ENCODE measurements at places on chromosomes 12 and 14.

DNA sequence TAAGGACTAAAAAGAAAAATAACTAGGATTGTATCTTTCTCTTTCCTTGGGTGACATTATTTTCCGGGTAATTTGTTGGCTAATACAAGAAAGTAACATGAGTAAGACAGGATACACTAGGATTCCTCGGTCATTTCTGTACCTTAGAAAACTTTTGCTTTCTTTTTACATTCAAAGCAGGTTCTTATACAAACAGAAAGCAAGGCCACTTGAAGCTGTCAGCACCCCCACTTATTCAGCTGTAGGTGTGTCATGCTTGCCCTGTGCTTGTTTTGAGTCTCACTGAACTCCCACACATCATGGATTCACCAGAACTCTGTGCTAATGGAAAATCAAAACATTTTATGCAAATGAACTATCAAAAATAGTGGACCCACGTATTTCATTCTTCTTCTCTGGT lies 266.8 kb upstream of the CLEC14A start:
- no peak for DNase-seq

DNA sequence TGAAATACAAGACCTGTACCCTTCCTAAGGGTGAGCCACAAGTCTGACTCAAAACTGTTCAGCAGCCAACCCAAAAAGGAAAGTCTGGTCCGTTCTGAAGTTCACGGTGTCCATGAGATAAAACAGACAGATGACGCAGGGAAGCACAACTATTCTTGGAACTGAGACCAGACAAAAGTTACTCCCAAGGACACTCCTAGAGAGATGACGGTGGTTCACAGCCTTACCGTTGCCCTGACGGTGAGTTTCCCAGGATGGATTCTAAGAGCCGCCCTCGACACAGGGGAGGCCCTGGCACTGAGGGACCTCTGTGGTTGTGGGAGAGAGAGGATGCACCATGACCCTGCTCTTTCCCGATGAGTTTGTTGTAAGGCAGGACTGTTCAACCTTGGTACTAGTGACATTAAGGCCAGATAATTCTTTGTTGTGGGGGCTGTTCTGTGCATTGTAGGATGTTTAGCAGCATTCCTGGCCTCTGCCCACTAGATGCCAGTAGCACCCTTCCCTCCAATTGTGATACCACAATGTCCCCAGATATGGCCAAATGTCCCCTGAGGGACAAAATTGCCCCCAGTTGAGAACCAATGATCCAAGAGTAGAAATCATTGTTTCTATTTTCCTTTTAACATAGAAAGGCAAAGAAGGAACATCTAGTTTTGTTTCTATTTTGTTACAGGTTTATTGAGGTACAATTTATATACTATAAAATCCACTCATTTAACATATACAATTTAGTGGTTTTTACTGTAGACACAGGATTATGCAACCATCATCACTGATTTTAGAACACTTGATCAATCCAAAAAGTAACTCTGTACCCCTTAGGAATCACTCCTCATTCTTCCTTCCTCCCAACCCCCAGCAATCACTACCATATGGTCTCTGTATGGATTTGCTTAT lies 23.0 kb downstream of the OR10P1 start:
- no peak for DNase-seq

GRCh38 chr14:40113671-40114070 lies 681.4 kb upstream of the FBXO33 start:
- no peak for DNase-seq

- no peak for DNase-seq
Observed at GRCh38 chr14:104339829-104340228, 201.4 kb downstream of the KIF26A start.

- no peak for DNase-seq
Observed at GRCh38 chr12:127340381-127340780, 926.6 kb upstream of the TMEM132C start.

- DNase-seq: no peak
Observed at GRCh38 chr14:92926180-92926845, 3.4 kb downstream of the CHGA start.

DNA sequence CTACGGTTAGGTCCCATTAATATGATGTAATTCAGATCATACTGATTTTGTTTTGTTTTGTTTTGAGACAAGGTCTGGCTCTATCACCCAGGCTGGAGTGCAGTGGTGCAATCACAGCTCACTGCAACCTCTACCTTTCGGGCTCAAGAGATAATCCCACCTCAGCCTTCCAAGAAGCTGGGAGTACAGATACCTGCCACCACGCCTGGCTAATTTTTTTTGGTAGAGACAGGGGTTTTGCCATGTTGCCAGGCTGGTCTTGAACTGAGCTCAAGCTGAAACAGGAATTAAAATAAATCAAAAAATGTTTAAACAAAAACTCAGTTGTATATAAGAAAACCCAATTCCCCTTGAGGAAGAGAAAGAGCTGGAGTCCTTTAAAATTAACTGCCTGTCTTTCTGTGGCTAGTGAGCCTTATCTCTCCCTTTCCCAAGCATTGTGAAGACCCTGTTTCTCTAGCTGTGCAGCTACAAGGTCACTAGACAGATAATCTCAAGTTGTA lies 17.7 kb upstream of the ANAPC7 start:
- DNase-seq: no peak

DNA sequence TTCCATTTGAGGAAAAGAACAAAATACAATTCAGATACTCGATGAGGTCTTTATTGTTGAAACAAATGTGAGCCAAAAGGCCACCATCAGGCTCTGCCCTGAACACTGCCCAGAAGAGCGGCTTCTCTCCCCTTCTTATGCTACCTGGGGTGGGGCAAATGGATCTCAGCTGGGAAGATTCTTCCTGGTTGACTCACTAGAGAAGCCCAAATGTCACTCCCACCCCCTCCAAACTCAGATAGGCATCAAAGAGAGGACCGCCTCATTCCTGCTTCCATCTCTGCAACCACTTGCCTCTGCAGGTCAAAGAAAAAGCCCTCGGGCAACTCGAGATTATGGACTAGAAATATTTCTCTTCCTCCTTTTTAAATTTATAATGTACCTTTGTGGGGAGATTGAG lies 55.8 kb downstream of the TBX3 start:
- no peak for DNase-seq

- peak; percentile 95 for DNase-seq
Observed at GRCh38 chr14:75303381-75303789, 24.8 kb downstream of the FOS start.

DNA sequence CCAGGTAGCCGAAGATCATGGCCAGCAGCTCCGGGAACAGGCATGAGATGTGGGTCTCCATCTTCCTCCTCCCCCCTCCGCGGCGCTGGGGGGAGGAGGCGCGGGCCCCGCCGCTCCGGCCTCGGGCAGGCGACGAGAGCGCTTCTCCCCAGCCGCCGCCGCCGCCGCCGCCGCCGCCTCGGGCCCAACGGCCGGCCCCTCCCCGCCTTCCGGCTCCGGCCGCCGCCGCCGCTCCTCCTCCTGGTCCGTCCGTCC lies 448 bp downstream of the FBXL14 start:
- no peak for DNase-seq

- DNase-seq: peak; percentile 67
Observed at GRCh38 chr14:84961637-84962036, 568.3 kb upstream of the FLRT2 start.

DNA sequence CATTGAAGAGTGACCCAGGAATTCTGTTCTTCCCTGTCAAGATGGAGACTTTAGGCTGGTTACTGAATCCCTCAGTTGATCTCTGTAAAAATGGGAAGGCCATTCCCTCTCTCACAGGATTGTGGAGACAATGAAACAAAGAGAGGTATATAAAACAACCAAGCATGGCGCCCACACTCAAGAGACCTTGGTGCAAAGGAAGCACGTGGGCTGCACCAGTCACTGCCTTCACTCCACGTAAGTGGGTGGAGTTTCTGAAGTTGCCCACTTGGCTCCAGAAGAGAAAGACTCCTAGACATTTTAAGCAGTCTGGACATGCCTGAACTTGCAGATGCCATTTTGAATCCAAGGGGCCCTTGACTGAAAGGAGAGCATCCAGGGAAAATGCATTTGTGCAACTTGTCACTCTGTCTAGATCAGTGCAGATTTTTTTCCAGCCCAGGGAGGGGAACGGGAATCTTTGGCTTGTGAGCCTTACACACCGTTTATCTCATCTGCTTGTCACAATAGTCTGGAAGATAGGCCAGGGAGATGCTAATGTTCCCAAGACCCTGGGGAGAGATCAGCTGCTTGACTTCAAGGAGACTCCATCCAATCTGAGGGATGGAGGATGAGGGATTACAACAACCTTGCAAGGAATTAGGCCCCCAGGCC lies 96.9 kb upstream of the TBX3 start:
- DNase-seq: no peak

DNA sequence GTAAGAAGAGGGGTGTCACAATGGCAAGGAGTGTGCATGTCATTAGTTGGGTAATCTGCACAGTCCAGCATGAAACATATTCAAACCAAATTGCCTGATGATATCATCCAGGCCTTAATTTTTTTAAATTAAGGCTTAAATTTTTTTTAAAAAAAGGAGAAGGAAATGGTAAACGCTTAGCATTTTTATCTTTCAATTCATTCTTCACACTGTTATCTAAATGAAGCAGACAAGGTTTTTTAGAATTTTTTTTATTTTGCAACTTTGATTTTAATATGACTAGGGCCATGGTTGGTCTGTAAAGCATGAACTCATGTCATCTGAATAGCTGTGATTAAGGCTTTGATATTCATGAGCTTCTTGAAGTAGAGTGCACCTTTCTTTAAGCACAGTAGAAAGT lies 362.5 kb downstream of the SYT1 start:
- no peak for DNase-seq

- DNase-seq: peak; percentile 79
Observed at GRCh38 chr12:110742718-110743570, at the start of gene PPP1CC. TSS of gene PPP1CC (minus strand) at chr12:110742891. CDS start at chr12:110742707, 184 bp downstream.

DNA sequence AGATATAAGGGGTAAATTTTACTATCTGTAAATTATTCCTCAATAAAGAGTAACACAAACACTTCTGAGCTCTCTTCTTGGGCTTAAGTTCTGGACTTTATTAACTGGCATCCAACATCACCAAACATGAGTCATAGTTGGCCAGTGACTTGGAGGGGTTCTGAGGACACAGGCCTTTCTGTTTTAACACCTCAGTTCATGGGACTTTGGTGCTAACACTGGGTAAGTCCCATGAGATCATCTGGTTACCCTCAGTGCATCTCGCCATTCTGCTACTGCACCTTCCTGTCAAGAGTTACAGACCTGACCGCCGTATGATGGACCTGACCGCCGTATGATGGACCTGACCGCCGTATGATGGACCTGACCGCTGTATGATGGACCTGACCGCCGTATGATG lies 9.9 kb downstream of the SLC15A4 start:
- DNase-seq: no peak

- DNase-seq: no peak
Observed at GRCh38 chr12:111780615-111781014, 13.9 kb downstream of the ALDH2 start.

DNA sequence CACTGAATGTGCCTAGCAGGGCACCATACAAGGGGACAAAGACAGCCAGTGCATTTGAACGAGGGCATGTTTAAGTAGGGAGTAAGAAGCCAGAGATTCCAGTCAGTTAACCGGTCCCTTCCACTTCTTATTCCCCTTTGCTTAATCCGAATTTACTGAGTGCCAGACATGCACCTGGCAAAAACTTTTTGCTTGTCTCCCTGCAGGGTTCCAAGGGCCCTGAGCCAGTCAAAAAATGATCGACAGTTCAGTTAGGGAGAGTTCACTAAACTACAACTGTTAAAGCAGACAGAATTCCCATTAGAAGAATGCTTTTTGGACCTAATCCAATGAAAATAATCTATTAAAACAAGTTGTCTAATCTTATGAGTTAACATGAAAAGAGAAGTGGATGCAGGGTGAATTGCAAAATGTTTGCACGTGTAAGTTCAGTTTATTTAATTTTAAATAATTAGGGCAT lies 193.8 kb downstream of the TMTC2 start:
- no peak for DNase-seq

GRCh38 chr12:24562771-24563431 lies 386.0 kb downstream of the BCAT1 start:
- DNase-seq: peak; percentile 34

DNA sequence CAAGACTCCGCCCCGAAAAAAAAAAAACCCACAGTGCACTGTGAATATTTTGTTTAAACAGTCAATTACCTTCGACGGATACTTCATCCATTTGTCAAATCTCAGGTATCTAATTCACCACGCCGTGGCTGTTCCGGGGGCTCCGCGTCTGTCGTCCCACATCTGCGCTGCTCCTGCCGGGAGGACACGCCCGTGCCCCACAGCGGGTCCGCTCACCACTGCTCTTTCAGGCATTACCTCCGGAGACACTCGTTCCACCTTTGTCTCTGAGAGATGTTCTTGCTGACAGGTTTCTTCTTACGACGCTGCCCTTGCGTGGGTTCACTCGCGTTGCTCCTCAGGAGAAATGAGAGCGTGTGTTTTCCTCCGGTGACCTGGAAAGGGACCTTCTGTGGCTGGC lies 46.9 kb upstream of the FBRSL1 start:
- no peak for DNase-seq

- peak; percentile 41 for DNase-seq
Observed at GRCh38 chr12:9707864-9708808, 24.8 kb downstream of the CLECL1 start.

DNA sequence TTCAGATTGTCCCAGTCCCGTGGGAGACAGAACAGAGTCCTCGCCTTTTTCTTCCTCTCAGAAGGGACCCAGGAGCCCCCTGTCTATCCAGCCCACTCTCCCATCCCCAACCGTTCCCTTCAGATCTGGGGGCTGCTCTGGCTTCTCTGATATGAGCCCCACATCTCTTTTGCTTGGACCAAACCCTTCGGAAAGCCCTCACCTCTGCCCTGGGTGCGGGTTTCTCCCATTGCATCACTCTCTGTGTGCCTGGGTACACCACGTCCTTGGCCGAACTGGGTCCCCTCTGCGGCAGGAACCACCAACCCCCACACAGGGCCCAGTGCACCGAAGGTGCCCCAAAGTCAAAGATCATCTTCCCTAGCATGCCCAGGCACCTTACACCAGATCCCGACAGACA lies 87.8 kb downstream of the DICER1 start:
- no peak for DNase-seq

DNA sequence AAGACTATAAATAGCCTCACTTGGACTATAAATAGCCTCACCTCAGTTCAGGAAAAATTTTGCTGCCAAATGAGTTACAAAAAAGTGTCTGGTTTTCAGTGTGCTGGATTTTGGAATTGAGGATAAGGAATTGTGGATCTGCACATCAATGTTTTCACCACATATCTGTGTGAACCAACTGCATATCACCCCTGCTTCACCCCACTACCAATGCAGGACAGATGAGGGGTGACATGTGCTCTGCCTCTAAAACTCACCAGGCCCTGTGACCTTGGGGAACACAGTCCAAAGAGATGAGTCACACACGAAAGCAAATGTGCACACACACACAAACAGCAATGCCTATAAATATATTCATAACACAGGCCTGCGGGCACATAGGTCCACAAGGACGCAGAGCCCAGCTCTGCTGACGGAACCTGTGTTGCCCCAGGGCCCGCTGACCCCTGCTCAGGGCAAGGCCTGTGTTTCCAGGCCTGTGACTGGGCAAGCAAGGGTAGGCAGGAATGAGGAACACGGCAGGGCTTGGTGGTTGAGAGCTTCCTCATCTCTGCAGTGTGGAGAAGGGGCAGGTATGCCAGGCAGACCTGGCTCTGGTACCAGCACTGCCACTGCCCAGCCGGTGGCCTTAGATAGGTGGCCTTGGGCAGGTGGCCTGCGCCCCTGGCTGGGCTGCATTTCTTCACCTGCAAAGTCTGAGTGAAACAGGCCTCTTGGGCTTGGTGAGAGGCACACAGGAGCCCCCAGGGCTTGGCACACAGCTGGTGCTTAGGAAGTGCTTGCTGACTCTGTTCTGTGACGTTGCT lies 82.4 kb downstream of the ARL6IP4 start:
- no peak for DNase-seq

GRCh38 chr14:60679566-60680258 lies 30.4 kb upstream of the SIX1 start:
- DNase-seq: no peak
